ENCODE measurements at places on chromosomes 13 and 19.

DNA sequence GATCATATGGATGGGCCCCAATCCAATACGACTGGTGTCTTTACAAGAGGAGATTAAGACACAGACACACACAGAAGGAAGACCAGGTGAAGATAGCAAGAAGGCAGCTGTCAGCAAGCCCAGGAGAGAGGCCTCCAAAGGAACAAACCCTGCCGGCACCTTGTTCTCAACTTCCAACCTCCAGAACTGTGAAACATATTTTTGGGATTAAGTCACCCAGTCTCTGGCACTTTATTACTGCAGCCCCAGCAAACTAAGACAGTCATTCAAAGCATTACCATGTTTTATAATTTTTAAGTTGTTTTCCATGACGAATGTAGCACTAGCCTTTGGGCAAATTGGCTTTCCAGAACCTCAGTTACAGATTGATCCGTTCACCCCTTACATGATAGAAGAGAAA lies 11.3 kb downstream of the STARD13 start:
- no peak for DNase-seq

DNA sequence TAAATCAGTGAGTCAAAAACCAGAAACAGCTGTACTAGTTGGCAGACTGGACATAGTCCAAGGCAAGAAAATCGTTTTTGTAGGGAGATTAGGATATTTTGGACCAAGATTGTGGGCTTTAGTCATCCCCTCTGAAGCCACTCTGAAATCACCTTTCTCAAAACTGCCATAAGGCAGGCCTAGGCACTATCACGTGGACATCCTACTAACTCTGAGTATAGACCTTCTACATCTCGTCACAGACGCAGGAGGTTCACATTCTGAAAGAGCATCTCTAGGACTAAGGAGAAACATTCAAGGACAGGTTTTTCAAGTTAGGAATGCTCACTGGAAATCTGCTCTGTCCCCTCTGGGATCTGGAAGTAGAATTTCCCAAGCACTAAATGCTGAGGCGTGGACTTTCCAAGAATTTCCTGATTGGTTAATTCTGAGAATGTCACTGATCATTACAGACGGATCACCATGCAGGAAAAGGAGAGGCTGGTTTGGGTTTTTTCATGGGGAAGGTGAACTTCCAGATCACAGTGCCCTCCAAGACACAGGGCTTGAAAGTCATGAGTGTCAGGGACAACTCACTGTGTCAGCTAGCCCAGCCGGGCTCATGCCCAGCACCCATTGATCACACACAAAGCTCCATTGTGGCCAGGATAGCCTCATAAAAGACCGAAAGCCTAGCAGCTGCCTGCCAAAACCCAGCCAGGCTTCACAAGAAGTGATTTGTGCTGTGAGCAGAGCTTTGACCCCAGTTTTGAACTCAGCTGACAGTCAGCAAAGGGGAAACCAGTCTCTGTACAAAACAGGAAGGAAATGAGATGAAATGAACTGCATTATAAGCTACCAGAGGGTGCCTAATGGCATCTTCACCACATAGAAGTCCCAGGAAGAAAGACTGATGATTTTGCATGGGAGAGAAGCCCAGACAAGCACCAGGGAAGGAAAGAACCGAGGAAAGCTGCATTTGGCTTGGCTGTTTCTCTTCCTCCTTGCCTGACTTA lies 2.7 kb upstream of the RUBCNL start:
- no peak for DNase-seq

GRCh38 chr13:51584731-51585672 lies 740 bp downstream of the WDFY2 start:
- DNase-seq = peak; percentile 68

GRCh38 chr13:106493533-106494220 lies 41.8 kb downstream of the EFNB2 start:
- DNase-seq = no peak

- no peak for DNase-seq
Measured at GRCh38 chr19:55549500-55550320, 4.4 kb upstream of the SBK3 start.

GRCh38 chr13:49020940-49021553 lies 45.3 kb downstream of the FNDC3A start:
- no peak for DNase-seq

DNA sequence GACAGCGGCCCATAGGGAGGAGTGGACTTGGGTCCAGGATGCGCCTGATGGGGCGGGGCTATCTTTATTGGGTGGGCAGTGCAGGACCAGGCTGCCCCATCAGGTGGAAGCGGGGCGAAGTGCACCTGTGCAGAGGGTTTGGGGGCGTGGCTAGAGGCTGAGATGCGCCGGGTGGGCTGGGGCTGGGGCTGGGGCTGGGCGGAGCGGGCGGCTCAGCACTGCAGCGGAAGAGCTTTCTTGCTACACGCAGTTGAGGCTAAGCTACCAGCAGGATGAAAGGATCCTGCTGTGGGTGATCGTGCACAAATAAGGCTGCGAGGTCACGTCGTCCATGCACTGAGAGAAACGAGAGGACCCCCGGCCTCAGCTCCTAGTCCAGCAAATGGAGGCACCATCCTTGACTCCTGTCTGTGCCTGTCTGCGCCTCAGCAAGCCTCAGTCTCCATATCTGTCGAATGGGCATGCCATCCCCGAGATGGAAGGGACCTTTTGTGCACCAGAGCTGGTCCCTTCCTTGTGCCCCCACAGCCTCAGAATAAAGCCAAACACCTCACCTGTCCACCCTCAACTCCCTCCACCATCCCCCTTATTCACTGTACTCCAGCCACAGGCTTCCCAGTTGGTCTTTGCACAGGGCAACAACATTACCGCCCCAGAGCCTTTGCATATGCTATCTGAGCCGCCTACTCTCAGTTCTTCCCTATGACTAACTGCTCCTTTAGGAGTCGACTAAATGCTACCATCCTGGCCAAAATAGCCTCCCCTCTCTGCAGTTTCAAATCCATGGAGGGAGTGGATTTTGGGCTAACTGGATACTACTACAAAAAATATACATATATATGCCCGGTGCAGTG lies 21.0 kb upstream of the HOMER3 start:
- no peak for DNase-seq

DNA sequence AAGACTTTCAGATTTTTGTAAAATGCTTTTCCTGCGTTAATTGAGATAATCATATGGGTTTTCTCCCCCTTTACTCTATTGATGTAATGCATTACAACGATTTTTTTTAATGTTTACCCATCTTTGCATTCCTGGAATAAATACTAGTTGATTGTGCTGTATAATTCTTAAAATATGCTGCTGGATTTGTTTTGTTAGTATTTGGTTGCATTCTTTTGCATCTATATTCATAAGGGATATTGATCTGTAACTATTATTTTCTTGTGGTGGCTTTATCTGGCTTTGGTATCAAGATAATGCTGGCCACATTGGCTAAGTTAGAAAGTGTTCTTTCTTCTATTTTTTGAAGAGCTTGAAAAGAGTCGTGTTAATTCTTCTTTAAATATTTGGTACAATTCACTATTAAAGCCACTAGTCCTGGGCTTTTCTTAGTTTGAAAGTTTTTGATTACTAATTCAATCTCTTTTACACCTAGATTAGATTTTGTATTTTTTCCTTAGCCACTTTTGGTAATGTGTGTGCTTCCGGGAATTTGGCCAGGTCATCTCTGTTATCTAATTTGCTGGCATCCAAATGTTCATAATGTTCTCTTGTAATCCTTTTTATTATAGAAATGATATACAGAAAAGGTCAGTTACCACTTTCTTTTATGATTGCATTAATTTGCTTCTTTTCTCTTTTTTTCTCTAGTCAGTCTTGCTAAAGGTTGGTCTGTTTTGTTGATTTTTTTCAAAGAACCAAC lies 29.8 kb downstream of the KL start:
- no peak for DNase-seq

DNA sequence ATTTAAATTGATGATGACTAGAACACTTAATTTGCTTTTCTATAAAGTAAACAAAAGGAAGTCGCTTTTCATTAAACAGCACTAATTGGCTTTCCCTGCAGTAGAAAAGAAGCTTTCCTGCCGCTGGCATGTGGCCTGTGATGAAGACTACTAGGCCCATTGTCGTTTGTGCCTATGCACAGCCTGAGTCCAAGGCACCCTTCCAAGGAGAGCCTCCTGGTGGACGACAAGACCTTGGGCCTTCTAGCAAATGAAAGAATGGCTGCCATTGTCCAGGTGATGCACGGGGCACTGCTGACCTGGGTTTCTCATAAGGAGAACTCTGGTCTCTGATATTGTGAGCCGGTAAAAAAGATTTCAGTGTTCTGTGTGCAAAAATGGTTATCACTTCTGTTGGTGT lies 233.0 kb downstream of the COL4A1 start:
- DNase-seq = no peak

DNA sequence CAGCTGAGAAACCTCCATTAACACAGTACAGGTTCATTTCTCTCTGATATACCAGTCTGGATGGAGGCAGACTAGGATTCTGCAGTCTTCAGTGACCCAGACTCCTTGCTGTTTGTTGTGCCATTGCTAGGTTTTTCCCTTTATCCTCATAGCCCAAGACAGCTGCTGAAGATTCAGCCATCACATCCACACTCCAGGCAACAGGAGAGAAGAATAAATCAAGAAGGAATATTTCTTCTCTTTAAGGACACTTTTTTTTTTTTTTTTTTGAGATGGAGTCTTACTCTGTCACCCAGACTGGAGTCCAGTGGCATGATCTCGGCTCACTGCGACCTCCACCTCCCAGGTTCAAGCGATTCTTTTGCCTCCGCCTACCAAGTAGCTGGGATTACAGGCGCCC lies 14.3 kb downstream of the CLPTM1 start:
- no peak for DNase-seq

- DNase-seq = no peak
Measured at GRCh38 chr13:93865235-93865634, 614.2 kb downstream of the DCT start.

GRCh38 chr19:4183967-4184717 lies 1.7 kb downstream of the ANKRD24 start:
- DNase-seq = no peak

- peak; percentile 34 for DNase-seq
Measured at GRCh38 chr13:32426191-32426989, 1.5 kb downstream of the N4BP2L1 start.

- no peak for DNase-seq
Measured at GRCh38 chr13:27963491-27963890, 5.6 kb downstream of the CDX2 start.

DNA sequence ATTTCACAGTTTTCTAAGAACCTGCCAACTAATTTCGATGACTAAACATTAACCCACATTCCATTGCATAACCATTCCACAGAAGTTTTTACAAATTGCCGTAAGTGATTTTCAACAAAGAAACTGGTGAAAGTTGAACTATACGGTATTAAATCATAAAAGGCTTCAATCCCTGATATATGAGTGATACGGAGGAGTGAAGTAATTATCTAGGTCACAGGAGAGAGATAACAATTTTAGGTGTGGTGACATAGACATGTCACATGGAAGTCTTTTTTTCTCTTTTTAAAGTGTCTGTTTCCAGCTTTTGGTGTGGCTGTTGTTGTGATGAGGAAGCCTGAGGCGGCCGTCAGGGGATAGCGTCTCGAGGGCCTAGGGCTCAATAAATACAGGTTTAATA lies 29.4 kb downstream of the TBC1D4 start:
- DNase-seq = no peak

- DNase-seq = no peak
Measured at GRCh38 chr19:5950741-5951140, 27.2 kb downstream of the RANBP3 start.

DNA sequence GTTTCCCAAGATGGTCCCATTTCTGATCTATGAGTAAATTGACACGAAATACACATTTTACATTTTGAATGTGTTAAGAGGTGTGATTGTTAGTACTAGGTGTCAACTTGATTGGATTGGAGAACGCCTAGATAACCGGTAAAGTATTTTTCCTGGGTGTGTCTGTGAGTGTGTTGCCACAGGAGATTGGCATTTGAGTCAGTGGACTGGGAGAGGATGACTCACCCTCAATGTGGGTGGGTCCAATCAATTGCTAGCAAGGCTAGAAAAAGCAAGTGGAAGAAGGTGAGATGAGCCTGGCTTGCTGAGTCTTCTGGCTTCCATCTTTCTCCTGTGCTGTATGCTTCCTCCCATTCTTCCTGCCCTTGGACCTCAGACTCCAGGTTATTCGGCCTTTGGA lies 960.7 kb upstream of the PCDH9 start:
- no peak for DNase-seq

Measured in activated CD4-positive, CD25-positive, alpha-beta regulatory T cell treated with anti-CD3 and anti-CD28 coated beads, Interleukin-2, amount 50 U/mL, for 72 hours (primary cell).